Neuronal stem cell (in vitro differentiated cells): ENCODE measurements at places on chromosomes 2 and 18.

DNA sequence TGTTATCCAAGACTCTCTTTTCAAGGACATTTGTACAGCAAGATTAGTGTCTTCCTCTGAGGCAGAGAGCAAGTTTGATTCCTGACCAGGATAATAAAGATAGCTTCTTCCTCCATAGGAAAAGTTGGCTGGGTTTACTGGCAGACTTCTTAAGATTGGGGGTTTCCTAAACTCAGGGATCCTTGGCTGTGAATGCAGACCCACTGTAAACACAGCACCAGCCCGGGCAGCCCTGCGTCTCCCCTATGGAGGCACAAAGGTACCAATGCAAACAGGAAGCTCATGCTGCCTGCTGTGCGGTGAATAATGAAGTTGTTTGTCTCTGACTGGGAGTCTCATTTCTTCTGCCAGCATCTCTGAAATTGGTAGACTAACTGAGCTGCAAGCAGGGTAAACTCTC lies 96.2 kb upstream of the ARHGAP28 start:
- peak; percentile 9 for DNase-seq

GRCh38 chr18:39647627-39648534 lies 2082.3 kb upstream of the CELF4 start:
- DNase-seq = no peak

DNA sequence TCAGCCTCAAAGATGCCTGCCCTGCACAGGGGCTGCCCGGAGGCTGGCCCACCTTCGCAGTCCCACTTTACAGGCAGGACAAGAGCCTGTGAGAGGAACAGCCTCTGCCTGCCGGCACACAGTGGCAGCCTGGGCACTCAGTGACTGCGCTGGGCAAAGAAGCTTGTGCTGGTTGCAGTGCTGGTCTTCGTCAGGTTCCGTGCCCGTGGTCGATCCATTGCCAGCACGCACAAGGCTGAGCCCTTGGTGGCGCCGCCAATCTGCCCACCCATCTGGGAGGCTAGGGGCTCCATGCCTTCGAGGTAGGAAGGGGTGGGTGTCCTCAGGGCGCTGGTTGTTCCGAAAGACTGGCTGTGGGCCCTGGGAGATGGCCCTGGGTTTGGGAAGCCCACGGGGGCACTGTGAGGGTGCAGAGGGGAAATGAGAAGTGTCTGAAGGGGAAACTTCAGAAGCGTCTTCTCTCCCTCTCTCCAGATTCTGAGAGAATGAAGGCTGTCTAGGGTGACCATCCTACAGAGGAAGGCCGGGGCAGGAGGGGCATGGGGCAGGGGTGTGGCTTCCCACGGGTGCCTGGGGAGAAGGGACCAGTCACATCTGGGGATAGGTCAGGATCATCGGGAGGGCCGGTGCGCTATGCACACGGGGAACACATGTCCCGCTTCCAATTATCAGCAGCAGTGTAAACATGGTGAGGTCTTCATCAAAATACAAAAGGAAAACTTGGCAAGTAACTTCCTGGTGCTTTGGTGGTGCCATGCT lies 49.1 kb upstream of the HS6ST1 start:
- DNase-seq = no peak

DNA sequence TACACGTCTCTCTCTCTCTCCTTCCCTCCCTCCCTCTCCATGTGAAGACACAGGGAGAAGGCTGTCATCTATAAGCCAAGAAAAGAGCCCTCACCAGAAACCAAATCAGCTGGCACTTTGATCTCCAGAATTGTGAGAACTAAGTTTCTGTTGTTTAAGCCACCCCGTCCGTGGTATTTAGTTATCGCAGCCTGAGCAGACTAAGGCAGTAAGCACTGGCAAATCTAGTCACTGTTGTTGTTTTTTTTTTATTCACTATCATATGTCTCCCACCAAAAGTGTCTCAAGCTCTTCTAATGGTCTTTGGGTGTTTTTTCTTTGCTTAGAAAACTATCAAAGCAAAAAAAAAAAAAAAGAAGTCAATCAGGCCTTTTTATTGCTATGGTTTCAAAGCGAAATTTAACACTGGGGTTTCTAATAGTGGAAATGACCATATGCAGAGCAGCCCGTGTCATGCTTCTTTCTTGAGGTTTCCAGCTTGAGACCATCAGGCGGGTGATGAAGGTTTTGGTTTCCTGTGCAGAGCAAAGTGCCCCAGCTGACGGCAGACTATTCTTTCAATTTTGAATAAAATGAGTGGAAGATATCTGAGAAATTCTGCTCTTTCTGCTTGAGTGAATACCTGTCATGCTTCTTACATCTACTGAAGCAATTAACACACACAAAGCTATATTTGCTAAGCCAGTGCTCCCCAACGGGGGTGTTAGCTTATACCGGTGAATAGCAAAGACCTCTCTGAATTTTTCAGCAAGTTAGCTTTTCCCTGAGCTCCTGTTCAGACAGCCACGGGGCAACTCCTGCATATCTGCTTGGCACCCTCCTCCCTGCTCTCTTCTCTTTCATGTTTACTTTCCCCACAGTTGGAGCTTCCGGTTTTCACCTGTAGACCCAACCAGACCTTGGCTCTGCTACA lies 394.1 kb upstream of the ATP5MC3 start:
- DNase-seq = no peak

GRCh38 chr2:218035463-218036100 lies 32.8 kb upstream of the TNS1 start:
- DNase-seq = no peak

DNA sequence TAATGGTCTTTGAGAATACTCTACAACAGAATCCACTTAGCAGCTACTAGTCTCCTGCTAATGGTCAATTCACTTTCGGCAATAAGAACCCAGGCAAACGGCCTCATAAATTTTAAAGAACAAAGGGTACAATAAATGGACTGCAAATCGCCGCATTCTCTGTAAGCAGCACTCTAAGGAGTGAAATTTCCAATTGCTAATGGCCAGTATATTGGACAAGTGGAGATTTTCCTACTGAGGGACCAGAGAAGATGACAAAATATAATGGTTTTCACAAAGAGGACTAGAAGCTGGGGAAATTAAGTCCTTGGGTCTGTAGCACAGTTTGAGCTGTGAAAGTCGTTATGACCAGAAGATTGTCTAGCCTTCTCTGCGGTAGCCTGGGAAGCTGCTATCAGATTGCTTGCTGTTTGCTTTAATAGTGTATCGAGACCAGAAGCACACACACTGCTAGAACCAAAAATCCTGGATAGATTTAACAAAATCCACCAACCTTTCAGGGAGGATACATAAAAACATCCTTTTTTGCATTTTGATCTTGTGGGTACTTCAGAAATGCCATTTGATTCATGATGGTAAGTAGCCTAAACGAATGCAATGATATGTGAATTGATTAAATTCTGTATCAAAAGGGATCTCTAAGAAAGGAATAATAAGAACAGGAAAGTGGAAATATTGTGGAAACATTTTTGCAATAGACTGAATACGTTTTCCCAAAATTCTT lies 53.6 kb upstream of the ATP8B1 start:
- DNase-seq = no peak

GRCh38 chr2:235025800-235026536 lies 74.2 kb downstream of the SH3BP4 start:
- DNase-seq = no peak

DNA sequence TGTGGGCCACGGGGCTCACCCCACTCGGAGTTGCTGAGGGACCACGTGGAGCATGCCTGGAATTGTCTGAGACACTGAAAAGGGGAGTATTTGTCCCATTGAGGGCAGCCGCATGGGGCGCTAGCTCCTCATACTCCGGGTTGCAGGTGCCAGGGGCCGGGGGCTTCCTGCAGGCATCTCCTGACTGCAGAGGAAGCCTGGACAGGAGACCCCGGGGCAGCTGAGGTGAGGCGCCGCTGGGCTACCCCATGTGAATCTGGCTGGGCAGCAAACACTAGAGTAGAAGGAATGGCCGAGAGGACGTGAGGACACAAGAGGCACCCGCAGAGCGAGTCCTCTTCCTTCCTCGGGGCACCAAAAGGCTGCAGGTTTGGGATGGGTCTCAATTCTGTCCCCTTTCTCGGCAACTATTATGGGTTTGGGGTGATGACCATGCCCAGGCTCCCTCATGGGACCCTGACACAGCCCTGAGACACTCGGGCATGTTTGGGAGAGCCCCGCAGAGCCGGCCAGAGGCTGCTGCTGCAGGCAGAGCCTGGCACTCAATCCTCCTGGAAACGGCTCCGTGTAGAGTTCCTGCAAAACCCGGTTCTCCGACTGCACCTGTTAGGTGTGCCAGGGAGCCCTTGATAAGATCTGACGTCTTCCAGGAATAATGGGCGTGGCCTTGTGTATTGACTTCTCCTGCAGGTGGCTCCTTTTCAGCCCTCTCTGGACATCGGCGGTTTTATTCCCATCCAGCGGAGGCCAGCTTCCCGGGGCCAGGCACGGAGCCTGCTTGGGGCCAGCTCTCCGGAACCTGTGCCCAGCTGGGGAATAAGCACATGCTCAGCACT lies 77.0 kb downstream of the CTIF start:
- no peak for DNase-seq

DNA sequence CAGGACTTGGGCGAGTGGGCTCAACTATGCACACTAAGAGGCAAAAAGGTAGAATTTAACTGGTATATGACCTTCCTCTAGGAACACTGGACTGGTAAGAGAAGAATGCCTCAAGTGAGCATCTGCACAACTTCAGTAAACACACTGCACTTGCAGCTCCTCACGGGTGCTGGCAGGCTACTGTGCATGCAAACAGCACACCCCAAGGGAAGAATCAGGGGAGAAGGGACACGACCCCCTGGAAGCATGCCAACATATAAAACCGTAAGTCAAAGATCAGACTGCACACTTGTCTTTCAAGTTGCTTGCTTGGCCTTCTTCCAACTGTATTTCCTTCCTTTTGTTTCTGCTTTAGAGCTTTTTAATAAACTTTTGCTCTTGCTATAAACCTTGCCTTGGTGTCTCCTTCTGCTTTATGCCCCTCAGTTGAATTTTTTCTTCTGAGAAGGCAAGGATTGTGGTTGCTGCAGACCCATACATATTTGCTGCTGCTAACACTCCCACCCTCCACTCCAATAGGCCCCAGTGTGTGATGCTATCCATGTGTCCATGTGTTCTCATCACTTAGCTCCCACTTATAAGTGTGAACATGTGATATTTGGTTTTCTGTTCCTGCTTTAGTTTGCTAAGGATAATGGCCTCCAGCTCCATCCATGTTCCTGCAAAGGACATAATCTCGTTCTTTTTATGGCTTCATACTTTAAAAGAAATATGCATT lies 263.7 kb upstream of the SPOPL start:
- no peak for DNase-seq

DNA sequence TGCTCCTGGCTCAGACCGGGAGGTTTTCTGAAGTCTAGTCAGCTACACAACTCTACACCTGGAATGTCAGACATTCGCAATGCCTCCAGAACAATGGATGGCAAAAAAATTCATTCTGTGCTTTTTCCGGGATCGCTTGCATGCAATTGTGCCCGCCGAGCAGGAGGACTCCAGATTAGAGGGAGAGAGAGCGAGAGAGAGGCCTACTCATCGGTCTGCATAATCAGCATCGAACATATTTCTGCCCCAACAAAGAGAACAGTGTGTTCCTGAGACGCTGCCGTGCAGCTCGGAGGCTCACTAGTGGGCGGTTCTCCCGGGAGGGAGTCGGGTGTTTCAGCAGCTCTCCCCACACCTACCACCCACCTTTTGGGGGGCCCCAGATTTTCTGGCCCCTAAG lies 117.1 kb downstream of the KLHL29 start:
- no peak for DNase-seq

DNA sequence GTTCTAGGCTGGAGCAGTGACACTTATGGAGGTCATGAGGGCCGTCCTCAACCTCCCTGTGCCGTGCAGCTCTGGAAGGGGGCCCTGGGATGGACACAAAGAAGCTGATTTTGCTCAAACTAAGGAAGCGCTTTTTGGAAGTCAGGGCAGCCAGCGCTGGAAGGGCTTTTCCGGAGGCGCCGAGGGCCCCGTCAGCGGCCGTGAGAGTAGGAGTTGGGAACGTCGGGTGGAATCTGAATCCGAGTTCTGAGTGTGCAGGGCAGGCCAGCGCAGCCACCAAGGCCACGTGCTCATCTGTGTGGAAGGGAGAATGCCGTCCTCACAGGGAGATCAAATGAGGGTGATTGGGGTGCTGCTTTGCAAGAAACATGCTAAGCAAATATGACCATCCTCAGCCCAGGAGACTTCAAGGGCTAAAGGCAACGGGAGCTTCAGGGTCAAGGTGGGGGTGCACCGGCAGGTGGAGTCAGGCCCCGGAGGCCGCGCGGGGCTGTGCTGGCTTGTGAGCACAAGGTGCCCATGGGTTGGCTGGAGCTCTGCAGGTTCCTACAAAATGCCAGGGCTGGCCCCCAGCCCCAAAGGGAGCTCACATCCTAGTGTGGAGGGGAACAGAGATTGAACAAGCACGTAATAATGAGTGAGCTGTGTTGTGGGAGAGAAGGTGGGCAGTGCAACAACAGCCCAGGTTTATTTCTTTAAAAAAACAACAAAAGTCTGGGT lies 70.4 kb upstream of the HPCAL1 start:
- DNase-seq = no peak

- DNase-seq = no peak
Measured at GRCh38 chr2:131044075-131044756, 49.0 kb downstream of the FAM168B start.

DNA sequence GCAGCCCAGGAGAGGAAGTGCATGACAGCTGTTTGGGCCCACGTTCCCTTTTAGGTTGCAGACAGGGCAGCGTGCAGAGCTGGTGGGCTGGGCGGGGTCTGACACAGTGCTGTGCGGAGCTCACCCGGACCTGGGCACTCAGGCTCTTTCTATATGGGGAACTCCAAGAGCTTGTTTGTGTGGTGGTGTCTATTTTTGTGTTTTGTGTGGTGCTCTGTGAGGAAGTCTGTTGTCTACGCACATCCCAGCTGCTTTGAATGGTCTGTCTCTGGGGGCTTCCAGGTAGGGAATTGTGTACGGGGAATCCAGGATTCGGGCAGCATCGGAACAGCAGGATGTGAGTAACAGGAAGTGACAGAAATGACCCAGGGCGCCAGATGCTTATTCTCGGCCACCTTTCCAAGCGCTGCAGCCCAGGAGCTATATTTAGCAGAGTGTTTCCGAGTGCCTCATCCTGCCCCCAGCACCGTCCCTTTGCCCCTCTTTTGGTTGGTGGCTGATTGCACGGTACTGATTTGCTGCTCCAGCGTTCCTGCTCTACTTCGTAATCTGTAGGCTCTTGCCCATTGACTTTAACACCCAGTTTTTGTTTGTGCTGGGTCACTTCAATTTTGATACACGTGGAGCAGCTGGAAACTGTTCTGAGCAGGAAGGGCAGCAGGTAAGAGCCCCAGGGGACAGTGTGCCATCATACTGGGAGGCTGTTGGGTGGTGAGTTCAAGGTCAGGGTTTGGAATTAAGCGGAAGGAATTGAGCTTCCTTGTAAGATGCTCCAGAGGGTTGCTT lies 64.7 kb downstream of the DGKD start:
- no peak for DNase-seq

- no peak for DNase-seq
Measured at GRCh38 chr2:27885661-27886060, 4.5 kb downstream of the RBKS start.

DNA sequence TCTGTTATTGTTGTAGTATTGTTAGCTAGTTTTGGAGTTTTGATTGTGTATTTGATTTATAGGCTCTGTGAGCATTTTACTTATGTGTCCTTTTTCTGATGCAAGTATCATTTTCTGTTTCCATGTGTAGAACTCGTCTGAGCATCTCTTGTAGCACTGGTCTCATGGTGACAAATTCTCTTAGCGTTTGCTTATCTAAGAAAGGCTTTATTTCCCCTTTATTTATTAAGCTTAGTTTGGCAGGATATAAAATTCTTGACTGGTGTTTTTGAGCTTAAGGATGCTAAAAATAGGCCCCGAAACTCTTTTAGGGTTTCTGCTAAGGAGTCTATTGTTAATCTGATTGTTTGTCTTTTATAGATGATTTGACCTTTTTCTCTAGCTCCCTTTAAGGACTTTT lies 57.6 kb upstream of the THUMPD2 start:
- DNase-seq = no peak

GRCh38 chr2:216735086-216735485 lies 39.7 kb upstream of the IGFBP5 start:
- DNase-seq = no peak
